ENCODE measurements at places on chromosomes 12 and 14.

GRCh38 chr12:39780913-39781446 lies 161.4 kb upstream of the ABCD2 start:
- DNase-seq = no peak

DNA sequence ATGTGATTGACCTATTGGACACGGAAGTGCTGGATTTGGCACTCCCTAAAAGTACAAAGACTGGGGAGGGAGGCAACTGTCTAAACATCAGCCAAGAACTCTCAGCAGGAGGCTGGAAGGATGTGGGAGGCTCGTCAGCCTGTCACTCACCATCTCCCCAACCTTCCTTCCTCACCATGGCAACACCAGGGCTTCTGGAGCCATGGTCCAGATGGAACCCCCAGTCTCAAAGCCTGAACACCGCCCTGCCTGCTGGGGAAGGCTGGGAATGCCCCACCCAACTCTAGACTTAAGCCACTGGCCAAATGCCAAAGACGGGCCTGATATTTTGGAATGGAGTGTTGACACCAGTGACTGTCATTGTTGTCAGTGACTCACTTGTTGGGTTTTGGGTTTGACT lies 55.3 kb downstream of the GALNT16 start:
- DNase-seq = peak; percentile 26

DNA sequence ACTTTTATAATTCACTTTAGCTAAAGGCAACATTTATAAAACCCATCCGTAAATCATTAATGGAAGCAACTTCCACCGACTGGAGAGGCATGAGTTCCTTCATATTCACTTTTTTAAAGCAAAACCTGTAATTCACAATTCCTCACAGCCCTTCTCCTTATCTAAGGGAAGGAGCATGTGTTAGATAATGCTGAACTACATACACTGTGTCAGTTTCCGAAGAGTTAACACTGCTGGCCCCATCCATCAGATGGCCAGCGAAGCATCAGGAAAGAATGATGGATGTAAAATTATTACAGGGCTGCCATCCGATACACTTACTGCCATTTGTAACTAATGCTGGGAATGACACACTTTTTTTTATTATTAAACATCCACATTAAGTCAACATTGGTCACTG lies 392.8 kb downstream of the SOX5 start:
- DNase-seq = no peak

DNA sequence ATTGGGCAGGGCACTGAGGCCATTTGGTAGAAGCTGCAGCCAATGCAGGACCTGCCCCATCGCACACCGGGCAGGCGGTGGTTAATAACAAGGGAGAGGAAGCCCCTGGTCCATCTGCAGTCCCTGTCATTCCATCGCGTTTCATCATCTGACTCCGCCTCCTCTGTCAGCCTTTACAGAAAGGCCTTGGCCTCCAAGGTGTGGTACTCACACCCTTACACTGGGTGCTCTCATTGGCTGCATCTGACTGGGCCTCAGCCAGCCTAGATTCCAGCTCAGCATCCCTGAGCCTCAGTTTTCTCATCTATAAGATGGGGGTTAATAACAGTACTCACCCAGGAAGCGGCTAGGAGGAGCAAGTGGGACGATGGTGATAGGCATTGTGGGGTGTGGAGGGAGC lies 14.7 kb upstream of the HHIPL1 start:
- DNase-seq = no peak

- no peak for DNase-seq
Measured at GRCh38 chr12:977156-977555, 13.9 kb upstream of the ERC1 start.

GRCh38 chr12:65999564-66000280 lies 130.8 kb downstream of the LLPH start:
- DNase-seq = no peak

DNA sequence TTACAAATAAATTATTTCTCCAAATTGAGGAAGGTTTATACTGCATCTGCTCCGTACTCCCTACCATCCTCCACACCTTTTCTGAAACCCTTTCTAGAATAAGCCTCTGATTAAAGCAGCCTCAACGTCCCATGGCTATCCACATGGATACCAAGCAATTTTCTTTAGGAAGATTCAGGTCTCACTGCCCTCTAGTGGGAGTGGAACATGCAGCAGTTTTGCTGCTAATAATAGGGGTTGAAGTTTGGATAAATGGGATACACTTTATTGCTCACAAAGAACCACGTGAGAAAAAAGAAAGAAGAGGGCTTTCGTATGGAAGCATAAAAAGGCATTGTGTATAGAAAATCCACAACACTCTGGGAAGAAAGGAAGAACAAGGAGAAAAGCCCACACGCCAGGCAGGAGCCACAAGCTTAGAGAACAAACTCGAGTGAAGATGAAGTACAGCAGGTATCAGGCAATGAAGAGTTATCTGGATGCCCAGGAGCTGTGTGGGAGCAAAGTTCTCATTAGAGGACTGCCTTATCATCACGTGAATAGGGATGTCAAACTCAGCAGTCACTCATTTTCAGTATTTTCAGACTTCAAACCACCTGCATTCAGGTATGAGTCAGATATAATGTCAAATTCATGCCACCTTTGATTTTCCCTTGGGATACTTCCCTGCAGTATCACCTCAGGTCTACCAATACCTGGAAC lies 45.8 kb downstream of the CCER1 start:
- DNase-seq = peak; percentile 82
